ENCODE measurements at places on chromosomes 7 and 10. TPM values are rescaled to one million over a fixed set of nuclear protein-coding genes. Genes with fewer than 3 reads are reported as not detected.

OR2A42 gene
- not detected for total RNA-seq

HECW1 gene
- 5.6 TPM for total RNA-seq

GRCh38 chr10:44950326-44951225 is 9.0 kb upstream of the RASSF4 start:
- no peak for DNase-seq

- no peak for DNase-seq
These were observed 54.9 kb downstream of the AHCYL2 start for GRCh38 chr7:129279757-129280156.

TACR2 gene
- not detected for total RNA-seq

Measured in HCT116 (cell line).